HAP-1 (cell line): ENCODE measurements at places on chromosomes 5 and 9.

DNA sequence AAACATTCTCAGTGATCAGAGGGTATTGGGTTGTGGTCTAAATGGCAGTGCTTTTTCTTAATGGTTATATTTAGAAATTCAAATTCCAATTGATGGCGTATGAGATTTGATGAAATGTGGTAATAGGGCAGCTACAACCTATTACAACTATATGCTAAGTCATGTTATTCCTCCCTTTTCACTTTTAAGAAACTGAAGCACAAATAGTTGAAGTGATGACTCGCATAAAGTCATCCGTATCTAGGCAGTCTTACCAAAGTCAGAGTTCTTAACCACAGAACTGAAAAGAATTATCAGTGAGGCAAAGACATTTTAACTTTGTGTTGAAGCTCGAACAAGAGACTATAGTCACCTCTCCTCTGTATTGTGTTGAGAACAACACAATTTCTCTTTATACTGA, 28.2 kb downstream of the C9orf152 start:
- no peak for DNase-seq

DNA sequence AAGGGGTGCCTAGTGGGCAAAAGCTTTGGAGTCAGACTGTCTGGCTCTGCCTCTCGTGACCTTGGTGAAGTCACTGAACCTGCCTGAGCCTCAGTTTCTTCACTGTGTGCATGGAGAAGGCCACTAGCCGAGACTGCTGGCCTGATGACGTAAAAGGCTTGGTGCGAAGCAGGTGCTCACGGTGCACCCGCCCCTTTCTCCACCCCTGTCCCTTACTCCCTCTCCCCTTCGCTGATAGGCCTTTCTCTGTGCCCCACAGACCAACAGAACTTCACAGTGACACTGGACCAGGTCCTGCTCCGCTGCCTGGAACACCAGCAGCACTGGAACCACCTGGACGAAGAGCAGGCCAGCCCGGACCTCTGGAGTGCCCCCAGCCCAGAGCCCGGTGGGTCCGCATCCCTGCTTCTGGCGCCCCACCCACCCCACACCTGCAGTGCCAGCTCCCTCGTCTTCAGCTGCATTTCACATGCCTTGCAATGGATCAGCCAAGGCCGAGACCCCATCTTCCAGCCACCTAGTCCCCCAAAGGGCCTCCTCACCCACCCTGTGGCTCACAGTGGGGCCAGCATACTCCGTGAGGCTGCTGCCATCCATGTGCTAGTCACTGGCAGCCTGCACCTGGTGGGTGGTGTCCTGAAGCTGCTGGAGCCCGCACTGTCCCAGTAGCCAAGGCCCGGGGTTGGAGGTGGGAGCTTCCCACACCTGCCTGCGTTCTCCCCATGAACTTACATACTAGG, 10.4 kb downstream of the FPGS start:
- no peak for DNase-seq

DNA sequence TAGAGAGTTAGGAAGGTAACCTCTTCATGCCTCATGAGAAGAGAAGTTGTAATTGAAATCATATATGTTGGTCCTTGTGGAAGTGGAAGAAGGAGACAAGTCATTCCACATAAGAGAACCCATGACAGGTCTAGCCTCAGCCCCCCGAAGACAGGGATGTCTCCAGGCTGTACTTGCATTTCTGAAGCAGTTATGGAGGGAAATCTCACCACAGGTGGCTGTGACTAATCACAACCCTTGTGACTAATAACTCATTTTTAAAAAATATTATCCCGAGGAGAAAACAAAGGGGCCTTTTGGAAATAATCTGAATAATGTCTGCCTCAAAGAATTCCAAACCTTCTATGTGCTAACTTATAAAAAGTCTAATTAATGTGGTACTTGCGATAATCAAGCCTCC, 262.1 kb upstream of the RPS23 start:
- DNase-seq: no peak

- no peak for DNase-seq
Observed at GRCh38 chr5:144468571-144468970, 297.9 kb downstream of the KCTD16 start.

GRCh38 chr9:95031711-95032461, 285.6 kb downstream of the FANCC start:
- no peak for DNase-seq

GRCh38 chr5:90054612-90055011, 354.9 kb downstream of the CETN3 start:
- no peak for DNase-seq

GRCh38 chr9:132769906-132770769, 99.9 kb downstream of the GTF3C4 start:
- DNase-seq: peak; percentile 47

DNA sequence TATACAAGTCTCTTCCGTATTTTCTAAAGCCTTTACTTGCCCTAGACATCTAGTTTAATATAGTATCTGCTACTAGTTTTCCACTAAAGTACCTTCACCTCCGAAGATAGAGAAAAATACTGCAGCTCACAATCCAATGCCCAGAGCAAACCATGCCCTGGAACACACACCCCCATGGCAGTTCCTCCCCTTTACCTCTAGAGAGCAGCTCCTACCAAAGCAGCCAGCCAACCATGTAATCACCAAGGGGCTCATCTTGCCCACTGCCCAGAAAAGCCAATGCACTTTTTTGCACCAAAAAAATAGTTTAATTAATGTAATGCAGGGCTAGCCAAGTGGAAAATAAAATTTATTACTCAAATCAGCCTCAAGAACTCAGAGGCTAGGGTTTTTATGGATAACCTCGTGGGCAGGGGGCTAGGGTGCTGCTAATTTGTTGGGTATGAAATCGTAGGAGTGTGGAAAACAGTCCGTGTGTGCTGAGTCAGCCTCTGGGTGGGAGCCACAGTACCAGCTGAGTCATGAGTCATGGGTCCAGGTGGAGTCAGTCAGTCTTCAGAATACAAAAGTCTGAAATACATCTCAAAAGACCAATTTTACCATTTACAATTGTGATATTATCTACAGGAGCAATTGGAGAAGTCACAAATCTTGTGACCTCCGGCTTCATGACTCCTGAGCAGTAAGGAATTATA, 120.1 kb upstream of the ACO1 start:
- no peak for DNase-seq

DNA sequence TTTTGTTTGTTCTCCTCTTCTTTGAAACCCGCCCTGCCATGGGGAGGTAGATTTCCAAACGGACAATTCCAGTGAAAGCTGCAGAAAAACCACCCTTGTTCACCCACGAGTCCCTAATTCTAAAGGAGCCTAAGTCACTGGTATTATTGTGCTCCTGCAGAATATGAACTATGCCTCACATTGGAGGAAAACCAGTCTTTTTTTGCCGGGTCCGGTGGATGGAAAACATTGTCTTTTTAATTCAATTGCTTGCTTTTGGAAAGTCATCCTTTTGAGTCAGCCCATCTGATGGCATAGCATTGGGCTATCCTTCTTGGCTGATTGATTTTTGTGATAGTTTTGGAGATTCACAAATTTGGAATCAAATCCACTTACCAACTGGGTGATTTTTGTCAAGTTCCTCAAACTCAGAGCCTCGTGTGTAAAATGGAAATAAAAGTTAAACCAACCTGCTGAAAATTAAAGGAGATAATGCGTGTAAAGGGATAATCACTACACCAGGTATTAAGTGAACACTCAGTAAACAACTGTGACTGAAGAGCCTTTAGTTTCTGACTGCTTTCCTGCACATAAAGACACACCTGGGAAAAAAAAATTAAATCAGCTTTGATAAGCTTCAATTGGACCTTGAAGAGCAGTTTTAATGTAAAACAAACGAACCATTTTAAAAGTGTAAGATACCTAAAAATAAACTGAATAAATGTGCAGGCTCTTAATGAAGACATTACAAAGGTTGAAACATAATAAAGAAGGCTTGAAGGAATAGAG, 780 bp upstream of the CCNJL start:
- DNase-seq: no peak

DNA sequence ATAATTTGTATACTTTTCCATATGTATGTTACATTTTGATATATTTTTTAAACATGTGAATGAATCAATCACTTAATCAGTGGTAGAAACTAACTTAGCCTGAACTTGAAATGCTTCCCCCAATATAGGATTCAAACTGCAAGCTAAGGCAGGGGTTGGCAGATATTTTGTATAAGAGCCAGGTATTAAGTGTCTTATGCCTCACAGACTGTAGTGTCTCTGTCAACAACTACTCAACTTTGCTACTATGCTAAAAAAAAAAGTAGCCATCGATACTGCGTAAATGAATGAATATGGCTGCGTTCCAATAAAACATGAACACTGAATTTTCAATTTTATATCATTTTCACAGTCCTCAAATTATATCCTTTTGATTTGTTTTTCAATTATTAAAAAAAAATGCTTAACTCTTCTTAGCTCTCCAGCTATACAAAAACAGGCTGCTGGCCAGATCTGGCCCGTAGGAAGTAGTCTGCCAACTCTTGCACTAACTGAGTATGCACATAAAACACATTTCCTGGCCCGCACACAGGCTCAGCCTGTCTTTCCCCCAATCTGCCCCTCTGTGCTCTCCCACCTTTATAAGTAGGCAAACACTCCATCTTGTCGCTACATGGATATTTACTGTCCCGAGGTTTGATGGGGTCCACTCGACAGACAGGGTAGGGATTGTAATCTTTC, 91.8 kb downstream of the SAXO1 start:
- no peak for DNase-seq

- no peak for DNase-seq
Observed at GRCh38 chr5:15789642-15790041, 289.7 kb downstream of the FBXL7 start.

- DNase-seq: no peak
Observed at GRCh38 chr5:34529581-34530331, 126.4 kb upstream of the RAI14 start.

DNA sequence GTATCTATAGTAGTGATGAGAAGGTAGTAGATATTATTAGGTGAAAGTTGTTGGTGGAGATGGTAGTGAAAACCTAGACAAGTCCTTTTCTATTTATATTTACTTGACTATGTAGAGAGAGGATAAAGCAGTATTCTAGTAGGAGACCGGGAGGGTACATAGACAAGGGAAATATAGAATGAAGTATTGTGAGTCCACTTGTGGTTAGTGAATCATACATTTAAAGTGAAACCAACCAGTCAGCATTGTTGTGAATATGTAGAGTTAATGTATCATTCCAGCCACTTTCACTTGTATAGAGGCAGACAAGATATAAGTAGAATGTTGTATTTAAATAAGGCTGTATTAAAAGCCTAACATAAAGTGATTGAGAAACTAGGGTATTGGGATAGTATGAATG, 1711.3 kb upstream of the ACO1 start:
- DNase-seq: no peak

GRCh38 chr9:78578072-78578471, 281.1 kb downstream of the PSAT1 start:
- DNase-seq: no peak

- no peak for DNase-seq
Observed at GRCh38 chr9:125549039-125549438, 158.0 kb downstream of the MAPKAP1 start.

DNA sequence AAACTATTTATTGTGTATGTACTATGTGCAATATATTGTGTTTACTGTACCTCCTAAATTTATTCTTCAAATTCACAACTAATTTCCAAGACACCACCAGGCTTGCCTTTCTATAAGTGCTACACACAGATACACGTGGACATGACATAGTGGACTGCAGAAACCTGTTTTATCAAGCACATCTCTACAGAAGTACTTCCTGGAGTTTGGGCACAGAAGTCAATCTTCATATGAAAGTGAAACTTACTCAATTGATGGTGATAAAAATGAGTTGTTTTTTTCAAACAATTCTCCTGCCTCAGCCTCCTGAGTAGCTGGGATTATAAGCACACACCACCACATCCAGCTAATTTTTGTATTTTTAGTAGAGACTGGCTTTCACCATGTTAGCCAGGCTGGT, 57.6 kb downstream of the NLN start:
- DNase-seq: no peak

GRCh38 chr9:95494022-95494415, 22.8 kb downstream of the PTCH1 start:
- DNase-seq: no peak

DNA sequence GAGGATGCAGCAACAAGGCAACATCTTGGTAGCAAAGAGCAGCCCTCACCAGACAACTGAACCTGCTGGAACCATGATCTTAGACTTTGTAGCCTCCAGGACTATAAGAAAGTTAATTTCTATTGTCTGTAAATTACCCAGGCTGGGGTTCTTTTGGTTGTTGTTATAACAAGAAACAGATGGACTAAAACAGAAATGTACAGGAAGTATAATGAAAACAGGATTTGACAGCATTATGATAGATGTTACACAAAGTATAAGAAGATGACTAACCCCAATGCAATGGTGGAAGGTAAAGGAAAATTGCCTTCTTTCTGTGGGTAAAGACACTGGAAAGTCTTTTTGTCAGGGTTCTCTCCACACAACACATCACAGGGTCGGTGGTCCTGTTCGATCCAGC, 204.2 kb downstream of the SGCD start:
- DNase-seq: no peak

GRCh38 chr5:150409638-150410523, 2.8 kb downstream of the CD74 start:
- DNase-seq: peak; percentile 85

GRCh38 chr9:133610845-133611244, 1.7 kb upstream of the FAM163B start:
- DNase-seq: no peak

- no peak for DNase-seq
Observed at GRCh38 chr5:100313657-100314056, 221.5 kb upstream of the FAM174A start.

DNA sequence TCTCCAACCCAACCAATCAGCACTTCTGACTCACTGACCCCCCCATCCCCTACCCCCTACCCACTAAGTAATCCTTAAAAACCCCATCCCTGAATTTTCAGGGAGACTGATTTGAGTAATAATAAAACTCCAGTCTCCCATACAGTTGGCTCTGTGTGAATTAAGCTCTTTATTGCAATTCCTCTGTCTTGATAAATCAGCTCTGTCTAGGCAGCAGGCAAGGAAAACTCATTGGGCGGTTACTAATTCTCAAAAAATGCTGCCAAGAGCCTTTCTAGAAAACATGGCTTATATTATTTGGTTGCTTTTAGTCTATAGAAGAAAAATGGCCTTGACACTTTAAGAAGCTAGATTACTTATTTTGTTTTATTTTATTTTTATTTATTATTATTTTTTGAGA, 131.7 kb downstream of the SUSD1 start:
- no peak for DNase-seq

DNA sequence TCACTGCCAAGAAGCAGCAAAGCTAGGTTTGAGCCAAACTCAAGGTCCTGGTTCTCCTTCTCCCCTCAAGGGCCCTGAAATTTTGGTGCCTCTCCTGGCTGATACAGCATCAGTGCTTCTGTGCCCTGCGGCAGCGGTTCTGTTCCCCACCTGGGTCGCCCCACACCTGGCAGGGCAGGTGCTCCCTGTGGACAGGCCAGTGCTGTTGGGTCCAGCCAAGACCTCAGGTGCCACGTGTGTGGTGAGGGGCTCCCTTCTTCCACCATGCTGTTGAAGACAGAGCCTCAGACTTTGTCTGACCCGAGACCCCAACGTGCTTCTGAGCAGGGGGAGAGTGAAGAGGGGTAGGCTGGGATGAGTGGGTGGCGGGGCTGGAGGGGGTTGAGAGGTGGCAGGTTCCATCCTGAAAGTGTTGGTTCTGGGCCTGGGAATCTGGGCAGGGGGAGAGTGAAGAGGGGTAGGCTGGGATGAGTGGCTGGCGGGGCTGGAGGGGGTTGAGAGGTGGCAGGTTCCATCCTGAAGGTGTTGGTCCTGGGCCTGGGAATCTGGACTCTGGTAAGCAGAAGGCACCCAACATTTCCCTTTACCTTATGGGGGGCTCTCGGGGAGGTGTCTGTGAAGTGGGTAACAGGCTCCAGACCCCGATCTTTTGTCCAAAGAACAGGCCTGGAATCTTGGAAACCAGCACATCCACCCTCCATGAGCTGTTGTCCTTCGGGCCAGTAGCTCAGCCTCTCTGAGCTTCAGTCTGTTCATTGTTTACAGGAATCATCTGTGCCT, 2.3 kb downstream of the PLEKHG4B start:
- DNase-seq: no peak
